ENCODE measurements at places on chromosomes 5 and 9. TPM values are rescaled to one million over a fixed set of nuclear protein-coding genes. Genes with fewer than 3 reads are reported as not detected.

- DNase-seq, result no peak
Measured at GRCh38 chr9:72465593-72465984, 55.8 kb upstream of the TMC1 start.

GRCh38 chr9:116592970-116593369, 94.1 kb upstream of the TRIM32 start:
- no peak for DNase-seq

- DNase-seq, result no peak
Measured at GRCh38 chr9:88978034-88978433, 13.2 kb upstream of the S1PR3 start.

DNA sequence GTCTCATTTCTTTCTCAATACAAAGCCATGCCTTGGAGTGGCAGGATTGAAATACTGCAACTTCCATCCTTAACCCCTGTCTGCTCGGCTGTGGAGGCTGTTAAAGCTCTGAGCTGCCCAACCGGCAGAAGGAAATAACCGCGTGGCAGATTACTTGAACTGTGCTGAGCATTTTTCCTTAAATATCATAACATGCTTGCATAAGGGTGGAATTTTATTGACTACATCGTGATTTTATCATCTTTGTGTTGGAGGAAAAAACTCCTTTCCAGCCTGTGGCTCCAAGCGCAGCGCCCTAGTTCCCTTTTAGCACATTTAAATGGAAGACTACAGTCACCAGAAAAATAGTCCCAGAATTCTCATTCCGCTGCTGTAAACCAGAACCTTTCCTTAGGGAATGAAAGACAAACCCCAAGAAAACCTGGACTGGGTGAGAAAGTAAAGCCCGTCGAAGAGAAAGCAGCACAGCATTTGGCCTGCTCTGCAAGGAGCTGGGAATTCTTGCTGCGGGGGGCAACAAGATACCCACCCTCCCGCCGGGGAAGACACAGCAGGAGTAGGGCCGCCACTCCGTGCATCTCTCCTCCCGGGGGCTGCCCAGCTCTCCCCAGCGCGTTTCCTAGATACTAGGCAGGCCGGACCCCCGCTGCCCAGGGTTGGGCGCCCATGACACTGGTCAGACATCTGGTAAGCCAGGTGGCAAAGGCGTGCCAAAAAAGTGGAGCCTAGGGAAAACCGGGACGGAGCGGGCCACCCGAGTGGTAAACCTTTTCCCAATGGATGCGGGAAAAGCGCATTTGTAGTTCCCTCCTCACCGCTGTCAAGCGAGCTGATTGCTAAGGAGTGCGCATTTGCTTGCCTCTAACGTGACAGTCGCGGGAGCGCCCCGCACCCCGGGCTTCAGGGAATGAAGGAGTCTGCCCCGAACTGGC, 1.3 kb downstream of the SHC3 start:
- peak; percentile 37 for DNase-seq

GRCh38 chr5:146005723-146006122, 69.3 kb downstream of the SH3RF2 start:
- DNase-seq, result peak; percentile 42

- DNase-seq, result no peak
Measured at GRCh38 chr9:135447126-135447525, 32.5 kb upstream of the PPP1R26 start.

DNA sequence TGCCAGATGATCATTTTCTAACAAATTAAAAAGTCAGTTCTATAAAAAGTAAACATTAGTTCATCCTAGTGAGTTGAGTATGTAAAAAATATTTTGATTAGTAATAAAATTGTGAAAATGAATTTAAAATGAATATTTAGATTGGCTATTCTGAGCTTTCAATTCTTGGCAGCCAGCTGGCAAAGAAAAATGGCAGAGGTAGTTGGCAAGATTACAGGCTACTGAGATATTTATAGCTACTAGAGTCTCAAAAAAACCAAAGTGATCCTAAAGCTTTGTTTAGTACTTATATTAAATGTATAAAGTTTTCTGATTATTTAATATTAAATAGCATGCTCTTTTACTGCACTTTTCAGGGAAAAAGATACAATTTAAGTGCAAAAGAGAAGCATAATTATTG, 25.0 kb downstream of the SGTB start:
- no peak for DNase-seq

DNA sequence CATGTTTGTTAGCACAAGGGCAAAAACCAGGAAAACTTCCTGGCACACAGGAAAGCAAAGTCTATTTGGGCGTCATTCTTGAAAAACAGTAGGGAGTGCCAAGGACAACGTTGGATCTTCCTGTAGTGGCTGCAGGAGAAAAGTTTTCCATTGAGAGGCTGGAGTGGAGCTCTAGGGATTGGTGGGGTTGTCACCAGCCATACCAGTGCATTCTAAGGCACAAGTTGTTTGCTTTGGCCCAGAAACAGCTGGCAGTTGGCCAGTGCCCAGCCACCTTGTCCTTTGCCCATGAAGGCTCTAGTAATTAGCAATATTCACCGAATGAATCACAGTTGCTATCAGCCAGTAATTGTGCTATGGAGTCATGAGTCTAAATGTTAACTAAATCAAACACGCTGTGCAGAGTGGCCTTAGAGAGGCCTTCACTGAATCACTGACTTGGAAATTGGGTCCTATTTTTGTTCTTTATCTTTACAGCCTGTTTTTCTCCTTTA, 26.4 kb downstream of the TNFSF15 start:
- DNase-seq, result no peak

DNA sequence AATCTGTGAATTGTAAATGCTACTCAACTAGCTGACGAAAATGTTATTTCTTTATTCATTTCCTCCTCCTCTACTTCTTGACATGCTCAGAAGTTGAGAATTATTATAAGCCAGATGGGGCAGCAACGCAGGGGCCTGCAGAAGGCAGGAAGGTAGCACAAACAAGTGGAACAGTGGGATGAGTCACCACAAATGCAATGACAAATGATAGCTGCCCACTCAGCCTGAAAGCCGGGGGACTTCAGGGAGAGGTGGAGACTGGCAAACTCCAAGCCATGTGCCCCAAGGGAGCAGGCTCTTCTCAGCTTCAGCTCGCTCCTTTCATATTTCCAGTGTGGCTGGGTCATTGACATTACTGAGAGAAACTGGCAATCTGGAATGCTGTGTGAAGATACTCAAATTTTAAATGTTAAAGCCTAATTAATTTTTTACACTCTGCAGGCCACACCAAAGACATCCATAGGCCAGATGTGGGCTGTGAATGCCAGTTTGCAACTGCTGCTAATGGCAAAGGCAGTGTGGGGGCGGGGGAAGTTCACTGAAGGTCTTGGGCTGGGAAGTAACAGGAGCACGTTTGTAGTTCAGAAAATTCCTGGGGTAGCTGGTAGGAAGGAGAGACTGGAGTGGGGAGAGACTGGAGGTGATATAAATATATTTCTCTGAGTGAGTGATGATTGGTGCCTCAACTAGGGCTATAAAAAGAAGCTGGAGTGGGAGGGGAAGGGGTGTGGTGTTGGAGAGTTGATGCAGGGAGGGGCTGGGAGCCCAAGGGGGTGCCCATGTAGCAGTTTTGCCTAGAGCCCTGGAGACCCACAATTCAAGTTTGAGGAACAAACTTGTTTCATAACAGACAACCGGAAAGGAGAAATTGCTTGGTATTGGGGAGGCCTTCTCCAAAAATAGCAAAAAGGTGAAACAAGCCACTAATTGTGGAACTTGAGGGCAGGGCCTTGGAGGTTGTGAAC, 20.8 kb upstream of the ADRB2 start:
- peak; percentile 48 for DNase-seq

DNA sequence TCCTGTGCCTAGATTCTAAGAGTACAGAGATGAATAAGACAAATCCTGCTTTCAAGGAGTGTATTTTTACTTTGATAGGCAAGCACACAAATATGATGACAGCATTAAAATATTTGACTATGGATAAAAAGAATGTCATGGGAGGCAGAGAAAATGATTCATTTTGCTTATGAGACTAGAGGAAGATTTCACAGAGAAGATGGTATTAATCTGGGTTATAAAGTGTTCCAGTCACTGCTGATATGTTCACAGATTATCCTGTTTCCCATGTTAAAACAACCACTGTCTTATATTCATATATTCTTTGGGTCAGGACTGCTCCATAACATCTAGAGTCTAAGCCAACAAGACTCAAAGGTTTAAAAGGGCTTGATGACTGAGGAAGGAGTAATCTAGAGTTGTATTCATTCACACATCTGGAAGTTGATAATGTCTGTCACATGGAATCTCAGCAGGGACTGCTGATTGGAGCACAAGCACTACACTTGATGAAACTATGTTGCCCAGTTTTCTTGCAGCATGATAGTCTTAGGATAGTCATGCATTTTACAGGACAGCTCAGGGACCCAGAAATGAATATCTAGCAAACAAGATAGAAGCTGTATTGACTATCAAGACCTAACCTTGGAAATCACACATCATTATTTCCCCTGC, 79.3 kb downstream of the STARD4 start:
- no peak for DNase-seq

GRCh38 chr9:137295238-137295811, 6.7 kb downstream of the NRARP start:
- peak; percentile 54 for DNase-seq

GRCh38 chr9:80359941-80360881, 788.4 kb downstream of the TLE4 start:
- no peak for DNase-seq

- no peak for DNase-seq
Measured at GRCh38 chr5:132641841-132642240, 16.1 kb upstream of the IL13 start.

GRCh38 chr5:132065351-132065937, 5.0 kb downstream of the IL3 start:
- peak; percentile 29 for DNase-seq

GRCh38 chr5:138354926-138355378, 2.5 kb downstream of the KDM3B start:
- DNase-seq, result peak; percentile 87

DNA sequence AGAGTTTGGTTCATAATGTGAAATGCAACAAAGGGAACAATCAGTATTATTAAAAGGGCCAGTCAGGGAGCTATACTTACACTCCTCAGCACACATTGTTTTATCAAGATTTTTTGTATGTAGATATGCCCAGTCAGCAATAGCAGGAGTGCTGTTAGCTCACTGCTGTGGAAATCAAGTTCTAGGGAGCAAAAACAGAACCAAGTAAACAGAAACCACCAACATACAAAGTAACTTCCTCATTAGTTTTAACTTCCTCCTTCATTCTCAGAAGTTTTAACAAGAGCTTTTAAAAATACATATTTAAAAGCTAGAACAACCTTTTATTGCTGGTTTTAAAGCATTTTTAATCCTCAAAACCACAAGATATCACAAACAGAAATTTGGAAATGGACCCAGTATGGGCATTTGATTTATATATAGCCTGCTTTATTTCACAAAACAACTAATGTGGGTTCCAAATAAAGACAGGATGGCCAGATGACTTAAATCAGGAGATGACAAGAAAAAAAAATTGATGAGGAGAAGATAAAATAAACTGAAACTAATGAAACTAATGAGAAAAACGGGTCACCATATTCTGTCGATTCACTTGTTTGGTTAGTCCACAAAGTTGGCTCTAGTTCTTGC, 178.5 kb downstream of the ADAMTS12 start:
- DNase-seq, result no peak

GRCh38 chr9:71352837-71353236, 231.4 kb upstream of the TRPM3 start:
- DNase-seq, result no peak

DNA sequence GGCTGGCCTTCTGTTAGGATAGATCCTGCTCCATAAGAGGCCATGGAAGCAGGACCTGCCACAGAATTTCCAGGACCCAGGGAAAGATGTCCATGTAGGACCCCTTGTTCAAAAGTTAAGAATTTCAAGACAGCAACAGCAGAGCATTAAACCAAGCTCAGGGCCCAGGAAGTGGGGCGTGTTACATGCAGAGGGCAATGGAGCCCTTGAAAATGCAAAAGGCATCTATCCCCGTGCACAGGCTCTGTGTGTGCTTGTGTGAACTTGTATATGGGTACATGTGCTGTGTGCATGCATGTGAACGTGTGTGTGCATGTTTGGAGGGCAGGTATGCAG, 14.4 kb upstream of the NKD2 start:
- DNase-seq, result no peak

GRCh38 chr5:32312197-32312594, 543 bp downstream of the MTMR12 start:
- peak; percentile 68 for DNase-seq

DNA sequence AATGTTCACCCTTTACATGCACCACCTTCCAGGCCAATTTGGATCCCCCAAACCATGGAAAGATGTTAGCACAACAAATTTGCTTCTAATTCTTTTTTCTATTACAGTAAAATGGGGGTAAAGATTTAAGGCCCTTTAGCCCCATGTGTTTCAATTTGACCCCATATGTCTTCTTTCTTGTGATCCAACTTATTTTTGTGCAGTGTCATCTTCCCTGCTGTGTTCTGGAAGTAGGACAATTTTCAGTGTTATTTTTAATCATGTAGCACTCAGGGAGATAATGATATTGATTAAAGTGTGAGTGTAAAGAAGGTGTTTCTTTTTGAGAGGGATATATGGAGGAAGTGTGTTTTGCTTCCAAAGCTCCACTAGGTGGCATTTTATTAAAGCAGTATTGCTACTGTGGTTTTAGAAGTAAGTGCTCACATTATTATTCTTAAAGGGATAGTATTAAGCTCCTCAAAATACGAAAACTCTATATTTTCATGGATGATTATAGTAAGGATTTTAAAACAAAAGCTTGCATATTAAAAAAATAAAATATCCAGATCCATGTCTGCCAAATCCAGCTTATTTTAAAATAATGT, 118.7 kb upstream of the ATP10B start:
- DNase-seq, result peak; percentile 12

GRCh38 chr5:143554187-143554717, 150.8 kb upstream of the NR3C1 start:
- DNase-seq, result no peak

DNA sequence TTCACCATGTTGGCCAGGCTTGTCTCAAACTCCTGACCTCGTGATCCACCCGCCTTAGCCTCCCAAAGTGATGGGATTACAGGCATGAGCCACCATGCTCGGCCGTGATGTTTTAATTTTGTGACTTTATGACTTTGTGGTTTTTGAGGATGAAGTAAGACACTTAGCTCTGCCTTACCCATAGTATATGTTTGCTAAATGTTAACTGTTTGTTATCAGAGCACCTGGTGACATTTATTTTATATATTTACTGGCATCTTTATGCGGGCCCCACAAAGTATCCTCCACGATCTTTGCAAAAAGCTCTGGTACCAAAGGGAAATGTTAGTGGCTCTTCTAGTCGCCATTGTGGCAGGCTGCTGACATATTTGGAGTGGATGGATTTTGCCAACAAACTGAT, 6.7 kb downstream of the SLC23A1 start:
- no peak for DNase-seq

SHISAL2B gene
- total RNA-seq, result not detected

LCN2 gene
- not detected for total RNA-seq

EPB41L4A gene
- total RNA-seq, result not detected

TEX48 gene
- total RNA-seq, result not detected

All from A673 (cell line).